CD4-positive, alpha-beta T cell (primary cell): ENCODE measurements at places on chromosomes 7 and 10.

- no peak for DNase-seq
Measured at GRCh38 chr7:78634093-78634492, 819.4 kb downstream of the MAGI2 start.

- no peak for DNase-seq
Measured at GRCh38 chr7:11970132-11970531, 138.1 kb upstream of the THSD7A start.

- DNase-seq, result no peak
Measured at GRCh38 chr7:29315122-29315891, 120.7 kb downstream of the CHN2 start.

GRCh38 chr10:103481974-103482531 lies 3.0 kb upstream of the CALHM3 start:
- no peak for DNase-seq

DNA sequence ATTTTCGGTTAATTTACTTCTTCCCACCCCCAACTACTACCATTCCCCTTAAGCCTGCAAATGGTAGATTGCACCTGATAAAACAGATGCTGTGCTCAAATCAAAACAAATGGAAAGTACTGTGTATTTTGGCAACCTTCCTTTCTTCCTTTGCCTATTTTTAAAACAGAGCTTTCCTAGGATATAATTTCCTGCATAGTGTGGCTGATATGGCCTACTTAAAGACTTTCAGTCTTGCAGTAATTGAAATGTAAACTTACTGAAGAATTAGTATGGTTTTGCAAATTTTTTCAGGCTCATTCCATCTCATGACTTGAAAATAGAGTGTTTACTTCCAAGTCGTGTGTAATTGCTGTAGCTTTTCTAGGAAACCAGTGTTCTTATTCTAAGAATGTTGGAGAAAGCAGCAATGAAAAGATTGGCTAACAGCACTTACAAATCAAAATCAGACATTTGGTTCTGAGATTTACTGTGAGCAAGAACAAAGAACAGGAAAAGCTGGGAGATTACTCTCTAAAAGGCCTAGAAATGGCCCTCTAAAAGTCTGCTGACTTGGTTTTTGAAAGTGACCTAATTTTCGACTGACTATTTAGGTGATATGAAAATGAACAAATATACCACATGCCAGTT lies 52.0 kb downstream of the REEP3 start:
- no peak for DNase-seq
